ENCODE measurements at places on chromosomes 7 and 10.
A peak's percentile ranks its signal among the peaks of the same experiment; 100 is the strongest.

GRCh38 chr10:78412605-78413004, 378.9 kb downstream of the RPS24 start:
- H3K4me1 ChIP-seq = peaks cover 25% of the 10 kb centered on the region
- DNase-seq = peak; percentile 16
- no peak overlapping the region for H3K27ac ChIP-seq
- no peaks in the 10 kb centered on the region for H3K27me3 ChIP-seq

DNA sequence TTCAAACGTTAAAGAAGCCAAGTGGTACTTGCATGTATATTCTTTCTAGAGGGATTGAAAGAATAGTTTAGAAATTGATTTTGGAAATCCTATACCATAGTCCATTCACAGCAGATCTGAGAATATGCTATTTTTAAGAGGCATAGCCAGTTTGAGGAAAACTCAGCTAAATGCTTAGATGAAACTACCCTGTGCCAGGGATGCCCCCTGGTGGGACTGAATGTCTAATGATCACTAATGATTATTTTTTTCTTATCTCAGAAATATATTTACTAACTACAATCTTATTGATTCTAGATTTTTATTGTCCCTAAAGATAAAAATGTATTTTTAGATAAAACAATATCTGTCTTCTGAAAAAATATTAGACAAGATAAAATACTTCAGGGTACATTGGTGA, 844.9 kb upstream of the PHF14 start:
- DNase-seq = no peak
- H3K36me3 ChIP-seq = no peaks in the 10 kb centered on the region
- no peak overlapping the region for H3K27ac ChIP-seq
- no peaks in the 10 kb centered on the region for H3K27me3 ChIP-seq
- no peak overlapping the region for H3K4me3 ChIP-seq

- no peaks in the 10 kb centered on the region for H3K4me1 ChIP-seq
- no peak for DNase-seq
- no peaks in the 10 kb centered on the region for H3K36me3 ChIP-seq
- no peaks in the 10 kb centered on the region for H3K27me3 ChIP-seq
- H3K27ac ChIP-seq = no peak overlapping the region
Measured at GRCh38 chr7:5451391-5451790, 27.8 kb upstream of the TNRC18 start.

GRCh38 chr10:89627830-89628229, 17.2 kb downstream of the PANK1 start:
- no peaks in the 10 kb centered on the region for H3K27me3 ChIP-seq
- H3K36me3 ChIP-seq = no peaks in the 10 kb centered on the region
- no peak overlapping the region for H3K4me3 ChIP-seq

Measured in upper lobe of right lung (tissue), 1 donor.